ENCODE measurements at places on chromosomes 7 and 10. TPM values are rescaled to one million over a fixed set of nuclear protein-coding genes. Genes with fewer than 3 reads are reported as not detected.
A peak's percentile ranks its signal among the peaks of the same experiment; 100 is the strongest.

DNA sequence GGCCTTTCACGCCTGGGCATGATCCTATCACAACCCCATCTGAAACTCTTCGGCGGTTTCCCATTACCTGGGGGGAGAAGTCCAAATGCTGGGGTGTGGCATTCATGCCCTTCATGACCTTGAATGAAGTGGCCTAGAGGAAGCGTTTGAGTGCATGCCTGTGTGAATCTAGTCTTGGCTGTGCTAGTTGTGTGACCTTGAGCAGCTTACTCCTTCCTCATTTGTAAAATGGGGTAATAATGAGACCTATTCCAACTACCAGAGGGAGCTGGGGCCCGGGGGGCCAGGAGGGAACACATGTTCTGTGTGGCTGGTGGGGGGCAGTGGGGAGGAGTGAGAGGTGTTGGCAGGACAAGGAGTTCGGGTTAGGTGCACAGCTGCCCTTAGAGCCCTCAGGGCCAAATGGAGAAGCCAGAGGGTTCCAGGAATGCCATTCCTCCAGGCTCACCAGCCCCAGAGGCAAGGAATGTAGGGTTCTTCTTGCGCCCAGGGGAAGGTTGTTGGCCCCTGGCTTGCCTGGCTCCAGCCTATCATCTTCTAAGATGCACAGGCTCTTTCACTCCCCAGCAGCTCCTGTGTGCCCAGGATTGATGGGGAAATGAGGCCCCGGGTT lies 21.3 kb upstream of the TBRG4 start:
- no peak overlapping the region for H3K4me3 ChIP-seq
- H3K36me3 ChIP-seq = no peaks in the 10 kb centered on the region
- DNase-seq = no peak
- no peak overlapping the region for H3K27ac ChIP-seq
- H3K4me1 ChIP-seq = peaks cover 5% of the 10 kb centered on the region
- H3K27me3 ChIP-seq = peaks cover 4% of the 10 kb centered on the region

GRCh38 chr10:21184216-21184615 lies 287.1 kb upstream of the NEBL start:
- peaks cover 10% of the 10 kb centered on the region for H3K4me1 ChIP-seq
- DNase-seq = no peak
- no peak overlapping the region for H3K4me3 ChIP-seq

The CALN1 gene
- 0.51 TPM for total RNA-seq

The FAM24A gene
- not detected for total RNA-seq

DNA sequence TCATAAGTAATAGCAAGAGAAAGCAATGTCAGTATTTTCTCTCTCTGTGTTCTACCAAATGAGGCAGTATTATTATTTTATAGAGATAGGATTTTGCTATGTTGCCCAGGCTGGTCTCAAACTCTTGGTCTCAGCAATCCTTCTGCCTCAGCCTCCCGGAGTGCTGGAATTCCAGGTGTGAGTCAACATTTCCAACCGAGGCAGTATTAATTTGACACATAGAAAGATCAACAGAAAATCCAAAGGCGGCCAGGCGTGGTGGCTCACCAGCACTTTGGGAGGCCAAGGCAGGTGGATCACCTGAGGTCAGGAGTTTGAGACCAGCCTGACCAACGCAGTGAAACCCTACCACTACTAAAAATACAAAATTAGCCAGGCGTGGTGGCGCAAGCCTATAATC lies 71.8 kb downstream of the SMURF1 start:
- peaks cover 3% of the 10 kb centered on the region for H3K4me1 ChIP-seq
- H3K4me3 ChIP-seq = no peak overlapping the region
- H3K27me3 ChIP-seq = no peaks in the 10 kb centered on the region
- no peak overlapping the region for H3K27ac ChIP-seq

The WDR86 gene
- total RNA-seq = 29.8 TPM

The SVIL gene
- total RNA-seq = 57.5 TPM

The NACAD gene
- 7.2 TPM for total RNA-seq

The BAG3 gene
- 23.3 TPM for total RNA-seq

DNA sequence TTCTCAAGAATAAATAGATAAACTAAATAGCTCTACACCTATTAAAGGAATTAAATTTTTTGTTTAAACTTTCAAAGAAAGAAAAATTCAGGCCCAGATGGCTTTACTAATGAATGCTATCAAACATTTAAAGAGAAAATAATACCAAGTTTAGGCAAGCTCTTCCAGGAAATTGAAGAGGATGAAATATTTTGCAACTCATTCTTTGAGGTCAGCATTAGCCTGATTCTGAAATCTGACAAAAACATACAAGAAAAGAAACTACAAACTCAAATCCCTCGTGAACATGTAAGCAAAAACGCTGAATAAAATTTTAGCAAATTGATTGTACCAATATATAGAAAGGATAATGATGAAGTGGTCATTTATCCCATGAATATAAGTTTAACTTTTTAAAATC lies 93.4 kb downstream of the RTKN2 start:
- no peaks in the 10 kb centered on the region for H3K4me1 ChIP-seq
- no peaks in the 10 kb centered on the region for H3K27me3 ChIP-seq
- no peak for DNase-seq
- no peak overlapping the region for H3K4me3 ChIP-seq

GRCh38 chr10:44172883-44173607 lies 211.9 kb downstream of the CXCL12 start:
- no peak for DNase-seq
- H3K36me3 ChIP-seq = no peaks in the 10 kb centered on the region
- H3K27ac ChIP-seq = no peak overlapping the region

The CNPY1 gene
- total RNA-seq = 2.4 TPM

The POLR2J2 gene
- 5.8 TPM for total RNA-seq

DNA sequence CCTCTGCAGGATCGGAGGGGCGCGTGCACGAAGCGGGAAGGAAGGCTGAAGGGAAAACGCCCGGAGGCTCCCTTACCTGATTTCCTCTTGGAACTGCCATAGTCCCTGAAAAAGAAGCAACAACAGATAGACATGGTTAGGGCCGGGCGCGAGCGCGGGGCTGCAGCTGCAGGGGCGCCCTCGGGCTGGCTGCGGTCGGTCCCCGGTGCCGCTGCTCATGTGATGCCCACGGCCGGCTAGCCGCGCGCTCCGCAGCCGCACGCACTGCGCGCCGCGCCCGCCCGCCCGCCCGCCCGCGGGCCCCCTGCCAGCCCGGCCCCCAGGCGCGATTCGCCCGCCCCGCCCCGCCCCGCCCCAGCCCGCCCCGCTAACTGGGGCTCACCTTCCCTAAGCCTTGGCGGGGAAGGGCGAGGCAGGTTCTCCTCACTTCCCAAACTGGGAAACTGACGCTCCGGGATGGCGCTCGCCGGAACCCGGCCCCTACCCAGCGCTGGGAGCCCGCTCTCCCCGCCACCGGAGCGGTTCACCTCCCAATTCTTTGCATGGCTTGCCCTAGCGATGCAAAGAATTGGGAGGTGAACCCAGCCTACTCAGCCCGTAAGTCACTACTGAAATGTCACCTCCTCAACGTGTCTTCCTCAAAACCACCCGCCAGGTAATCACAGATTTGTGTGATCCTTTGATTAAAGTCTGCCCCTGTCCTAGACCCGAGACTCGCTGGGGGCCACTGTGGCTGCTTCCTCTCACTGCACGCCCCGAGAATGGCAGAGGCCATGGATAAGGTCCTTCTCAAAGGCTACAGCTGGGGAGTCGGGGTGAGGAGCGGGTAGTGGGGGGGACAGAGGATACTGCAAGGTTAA lies 162.2 kb downstream of the SH3PXD2A start:
- peak overlapping the region; percentile 66 for H3K4me3 ChIP-seq
- H3K27ac ChIP-seq = no peak overlapping the region
- H3K4me1 ChIP-seq = peaks cover 21% of the 10 kb centered on the region

DNA sequence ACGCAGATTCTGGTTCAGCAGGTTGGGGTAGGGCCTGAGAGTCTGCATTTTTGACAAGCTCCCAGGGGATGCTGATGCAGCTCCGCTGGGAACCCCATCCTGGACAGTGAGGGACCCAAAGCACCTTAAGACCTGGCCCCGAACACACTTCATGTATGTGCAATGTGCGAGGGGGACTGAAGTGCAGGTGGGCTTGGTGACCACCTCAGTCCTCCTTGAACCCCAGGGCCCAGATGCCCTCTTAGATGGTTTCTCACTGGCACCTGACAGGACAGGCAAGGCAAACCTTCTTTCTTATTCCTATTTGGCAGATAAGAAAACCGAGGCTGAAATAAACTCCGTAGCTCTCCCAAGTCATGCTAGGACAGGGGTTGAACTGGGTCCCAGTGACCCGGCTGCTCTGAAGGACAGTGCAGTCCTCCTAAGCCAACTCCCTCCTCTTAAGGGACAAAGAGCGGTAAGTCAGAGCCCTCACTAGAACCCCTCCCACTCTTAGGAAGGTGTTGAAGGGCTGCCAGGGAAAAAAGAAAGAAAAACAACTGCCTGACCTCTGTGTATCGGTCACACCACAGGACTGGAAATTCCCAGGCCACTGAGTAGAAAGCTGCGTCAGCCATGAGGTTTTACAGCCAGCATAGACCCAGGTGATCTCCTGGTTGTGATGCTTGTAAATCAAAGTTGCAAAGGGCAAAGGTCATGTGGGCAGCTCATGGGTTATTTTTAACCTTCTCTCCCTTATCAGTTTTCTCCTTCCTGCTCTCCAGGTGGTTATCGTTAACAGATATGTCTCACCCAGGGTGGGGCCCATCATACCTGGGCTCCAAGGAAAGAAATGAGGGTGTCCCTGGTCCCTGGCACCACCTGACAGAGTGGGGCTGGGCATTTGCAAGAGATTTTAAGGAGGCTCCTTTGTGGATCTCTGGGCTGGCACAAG lies 90.9 kb upstream of the SMNDC1 start:
- no peak for DNase-seq
- peaks cover 24% of the 10 kb centered on the region for H3K4me1 ChIP-seq
- H3K4me3 ChIP-seq = no peak overlapping the region
- no peak overlapping the region for H3K27ac ChIP-seq

The ADAM12 gene
- 81.4 TPM for total RNA-seq

The DENND11 gene
- total RNA-seq = 33.7 TPM

DNA sequence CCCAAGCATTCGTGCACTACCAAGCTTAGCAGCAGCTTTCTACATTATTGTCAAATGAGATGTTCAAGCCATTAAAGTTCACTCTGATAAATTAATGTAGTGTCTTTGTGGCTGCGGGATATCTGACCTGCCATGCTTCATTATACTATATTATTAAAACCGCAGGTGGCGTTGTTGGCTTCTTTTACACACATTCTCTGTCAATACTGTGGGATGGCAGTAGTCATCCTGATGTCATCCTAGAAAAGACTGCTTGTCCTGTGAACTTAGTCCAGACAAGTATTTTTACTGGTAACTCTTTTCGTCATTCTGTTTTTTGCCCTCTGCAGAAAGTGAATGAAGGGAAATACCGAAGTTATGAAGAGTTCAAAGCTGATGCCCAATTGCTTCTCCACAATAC lies 103.9 kb downstream of the ZMYND11 start:
- H3K27ac ChIP-seq = no peak overlapping the region
- peaks cover 7% of the 10 kb centered on the region for H3K36me3 ChIP-seq
- no peak overlapping the region for H3K4me3 ChIP-seq
- DNase-seq = no peak
- H3K4me1 ChIP-seq = no peaks in the 10 kb centered on the region

- H3K36me3 ChIP-seq = no peaks in the 10 kb centered on the region
- no peak overlapping the region for H3K27ac ChIP-seq
- no peaks in the 10 kb centered on the region for H3K4me1 ChIP-seq
- no peak for DNase-seq
- no peaks in the 10 kb centered on the region for H3K27me3 ChIP-seq
These were observed 152.9 kb downstream of the HGF start for GRCh38 chr7:81616951-81617350.

DNA sequence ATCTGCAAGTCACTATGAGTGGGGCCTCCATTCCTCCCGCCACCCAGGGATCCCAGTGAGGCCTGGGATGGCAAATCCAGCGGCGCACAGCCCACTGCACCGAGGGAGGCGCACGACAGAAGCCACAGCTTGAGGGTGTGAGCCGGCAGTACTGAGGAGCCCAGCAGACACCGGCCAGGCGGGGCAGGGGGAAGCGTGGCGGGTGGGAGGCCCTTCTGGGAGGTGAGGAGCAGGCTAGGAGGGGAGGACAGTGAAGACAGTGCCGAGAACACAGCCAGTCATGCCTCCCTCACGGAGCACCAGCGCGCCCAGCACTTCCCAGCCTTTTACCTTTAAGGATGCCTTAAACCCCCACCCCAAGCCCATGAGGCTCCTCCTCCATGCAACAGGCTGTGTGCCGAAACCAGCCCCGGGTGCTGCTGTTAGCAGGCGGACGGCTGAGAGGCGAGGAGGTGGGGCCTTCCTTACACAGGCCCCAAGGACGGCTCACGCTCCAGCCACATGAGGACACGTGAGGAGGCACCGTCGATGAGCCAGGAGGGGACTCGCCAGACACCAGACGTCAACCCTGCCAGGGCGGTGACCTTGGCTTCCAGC lies 258.5 kb downstream of the PTPRN2 start:
- H3K27ac ChIP-seq = no peak overlapping the region
- no peak overlapping the region for H3K4me3 ChIP-seq
- H3K27me3 ChIP-seq = no peaks in the 10 kb centered on the region
- DNase-seq = no peak
- peaks cover 39% of the 10 kb centered on the region for H3K4me1 ChIP-seq

DNA sequence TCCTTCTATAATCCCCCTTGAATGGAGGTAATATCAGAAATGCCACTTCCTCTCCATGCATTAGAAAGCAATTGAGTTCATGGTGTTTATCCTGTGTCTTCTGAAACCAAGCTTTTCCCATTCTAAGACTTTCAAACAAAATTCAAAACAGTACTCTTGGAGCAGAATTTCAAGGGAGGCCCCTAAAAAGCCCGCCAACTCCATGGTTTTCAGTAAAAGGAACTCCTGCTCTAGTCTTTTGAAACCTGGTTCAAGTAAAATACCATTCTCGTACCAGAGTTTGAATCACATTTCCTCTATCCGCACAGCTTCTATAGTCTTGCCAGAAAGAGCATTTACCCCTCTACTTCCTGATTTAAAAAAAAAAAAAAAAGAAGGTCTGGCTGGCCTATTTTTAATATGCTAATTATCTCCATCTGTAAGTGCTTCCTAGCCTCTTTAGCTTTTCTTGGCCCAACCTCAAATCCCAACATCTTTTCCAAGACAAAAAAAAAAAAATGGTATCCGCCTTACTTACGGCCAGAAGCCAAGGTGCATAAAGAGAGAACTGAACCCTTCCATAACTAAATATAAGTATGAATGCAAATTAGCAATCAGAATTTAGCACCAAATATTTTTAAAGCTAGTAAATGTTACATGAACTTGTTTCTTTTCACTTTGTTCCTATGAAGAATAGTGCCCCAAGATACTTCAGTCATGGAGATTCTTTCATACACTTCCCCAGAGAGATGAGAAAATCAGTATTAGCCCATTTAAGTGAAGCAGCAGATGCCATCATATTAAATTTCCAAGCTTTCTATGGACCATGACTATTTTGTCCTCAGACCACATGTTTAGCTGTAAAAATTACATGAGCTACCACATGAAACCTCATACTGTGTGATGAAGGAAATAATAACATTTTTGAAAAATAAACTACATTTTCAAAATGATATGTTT lies 199.9 kb upstream of the FAM3C start:
- DNase-seq = no peak
- H3K4me1 ChIP-seq = no peaks in the 10 kb centered on the region
- H3K27me3 ChIP-seq = no peaks in the 10 kb centered on the region
- H3K36me3 ChIP-seq = peaks cover 7% of the 10 kb centered on the region

The SUN3 gene
- total RNA-seq = not detected
